ENCODE measurements at places on chromosomes 2 and 18. TPM values are rescaled to one million over a fixed set of nuclear protein-coding genes. Genes with fewer than 3 reads are reported as not detected.

Gene ZAP70
- not detected for total RNA-seq

Gene MC4R
- not detected for total RNA-seq

Gene LYG2
- total RNA-seq, result not detected

Gene ABCG5
- not detected for total RNA-seq

Gene SKOR2
- not detected for total RNA-seq

Gene PRKCE
- 2.6 TPM for total RNA-seq

Gene NEU2
- not detected for total RNA-seq

Gene BOK
- 36.9 TPM for total RNA-seq

DNA sequence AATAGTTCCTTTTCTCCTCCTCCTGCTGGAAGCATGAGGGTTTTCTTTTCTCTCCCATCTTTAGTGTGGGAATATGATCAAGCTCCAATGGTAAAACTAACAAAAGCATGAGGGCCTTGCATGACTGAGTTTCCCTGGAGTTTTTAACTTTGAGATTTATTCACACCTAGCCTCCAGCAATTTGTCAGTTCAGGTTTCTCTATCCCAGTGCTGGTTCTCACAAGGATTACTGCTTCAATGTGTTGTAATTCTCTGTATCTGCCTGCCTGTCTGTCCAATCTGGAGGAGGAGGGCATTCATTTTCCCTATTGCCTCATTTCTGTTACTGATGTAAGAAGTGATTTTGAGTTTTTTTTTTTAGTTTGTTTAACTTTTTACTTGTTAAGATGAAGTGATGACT is 57.6 kb upstream of the RPRM start:
- no peak for DNase-seq

DNA sequence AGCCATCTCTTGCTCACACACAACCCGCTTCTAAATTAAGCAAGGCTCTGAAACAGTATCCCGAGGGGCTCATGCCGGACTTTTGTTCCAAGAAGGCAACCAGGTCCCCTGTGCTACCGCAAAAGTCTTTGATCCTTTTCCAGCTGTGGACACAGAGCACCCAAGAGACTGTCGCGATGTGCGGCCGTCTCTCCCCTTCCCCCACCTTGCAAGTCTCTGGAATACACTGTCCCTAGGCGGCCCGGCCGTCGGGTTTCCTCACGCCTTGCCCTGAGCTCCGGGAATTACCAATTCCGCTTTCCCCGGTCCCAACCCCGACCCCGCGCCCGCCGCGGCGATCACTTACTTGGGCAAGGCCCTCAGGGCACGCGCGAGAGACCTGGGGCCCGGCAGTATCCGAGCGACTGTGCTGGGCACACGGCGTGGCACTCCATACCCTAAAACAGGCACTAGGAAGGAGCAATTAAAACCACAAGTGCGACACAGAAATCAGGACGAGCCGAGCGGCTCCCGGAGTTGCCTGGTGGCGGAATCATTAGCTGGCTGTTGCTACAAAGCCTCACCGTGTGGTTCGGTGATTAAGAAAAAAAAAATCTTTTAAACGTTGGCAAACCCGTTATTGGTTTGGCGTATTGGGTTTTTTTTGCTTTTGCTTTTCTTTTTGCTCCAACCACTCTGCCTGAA is 2.2 kb upstream of the DLX1 start:
- DNase-seq, result peak; percentile 24

DNA sequence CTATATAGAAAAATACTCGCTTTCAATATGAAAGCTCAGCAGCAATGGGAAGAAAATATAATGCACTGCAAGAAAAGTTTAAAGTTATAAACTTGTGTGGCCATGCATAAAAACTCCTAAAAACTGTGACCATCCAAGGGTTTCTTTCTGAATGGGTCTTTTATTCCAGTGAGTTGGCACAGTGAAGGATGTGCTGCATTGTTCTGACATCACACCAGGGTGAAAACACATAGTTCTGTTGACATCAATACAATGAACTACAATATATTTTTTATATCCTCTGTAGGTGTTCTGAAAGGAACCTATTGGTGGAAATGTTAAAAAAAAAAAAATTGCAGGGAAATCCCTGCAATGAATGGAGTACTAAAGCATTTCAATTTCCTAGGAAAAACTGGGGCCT is 80.2 kb downstream of the CDH20 start:
- DNase-seq, result no peak

GRCh38 chr18:22020867-22021370 is 148.5 kb upstream of the GATA6 start:
- no peak for DNase-seq

DNA sequence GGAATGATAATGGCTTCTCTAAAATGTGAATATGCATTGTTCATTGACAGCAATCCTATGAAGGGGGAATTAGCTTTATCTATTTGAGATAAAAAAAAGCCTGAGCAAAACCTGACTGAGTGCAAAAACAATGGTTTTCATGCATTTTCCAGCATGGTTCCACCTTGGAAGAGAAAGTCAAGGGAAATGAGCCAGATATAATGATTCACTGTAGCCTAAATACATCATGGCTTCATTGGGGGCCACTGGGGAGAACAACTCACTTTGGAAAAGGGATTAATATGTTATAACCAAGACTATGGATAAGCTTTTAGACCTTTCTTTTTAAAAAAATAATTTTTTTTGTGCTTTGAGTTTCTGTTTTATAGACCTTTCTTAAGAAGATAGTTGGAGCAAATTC is 679.7 kb downstream of the NYAP2 start:
- no peak for DNase-seq

GRCh38 chr2:96637385-96638143 is 548 bp downstream of the KANSL3 start:
- no peak for DNase-seq

DNA sequence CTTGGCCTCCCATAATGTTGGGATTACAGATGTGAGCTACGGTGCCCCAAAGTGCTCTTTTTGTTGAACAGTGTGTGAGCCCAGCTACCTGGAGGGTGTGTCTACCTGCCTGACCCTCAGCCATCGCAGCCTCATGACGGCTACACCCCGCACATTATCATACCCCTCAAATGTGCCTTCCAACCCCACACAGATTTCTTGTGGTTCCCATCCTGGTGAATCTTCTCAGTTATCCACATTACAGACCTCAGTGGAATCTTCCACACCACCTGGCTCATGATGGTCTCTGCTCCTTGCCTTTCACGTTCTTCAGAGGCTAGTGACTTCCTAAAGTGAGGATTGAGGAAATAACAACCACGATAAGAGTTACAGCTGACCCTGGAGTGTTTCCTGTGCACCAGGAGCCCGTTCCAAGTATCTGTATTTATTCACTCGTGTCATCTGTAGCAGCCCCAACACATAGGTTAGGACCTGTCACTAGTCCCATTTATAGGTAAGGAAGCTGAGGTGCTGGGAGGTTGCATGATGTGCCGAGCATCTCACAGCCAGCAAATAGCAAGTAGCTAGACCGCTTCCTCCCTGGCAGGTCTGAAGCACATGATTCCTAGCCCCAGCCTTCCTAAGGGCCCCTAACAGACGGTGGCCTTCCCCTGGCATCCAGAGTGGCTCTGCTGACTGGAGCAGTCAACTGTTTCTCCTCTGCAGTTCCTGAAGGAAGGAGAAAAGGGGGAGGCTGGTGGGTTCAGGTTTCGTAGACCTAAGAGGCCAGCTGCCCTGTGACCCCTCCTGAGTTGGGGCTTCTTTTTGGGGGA is 47.3 kb downstream of the TCF7L1 start:
- DNase-seq, result no peak

- DNase-seq, result peak; percentile 7
Measured at GRCh38 chr2:171923206-171923605, 945 bp downstream of the HAT1 start.

GRCh38 chr2:199261936-199262335 is 195.8 kb downstream of the SATB2 start:
- no peak for DNase-seq

DNA sequence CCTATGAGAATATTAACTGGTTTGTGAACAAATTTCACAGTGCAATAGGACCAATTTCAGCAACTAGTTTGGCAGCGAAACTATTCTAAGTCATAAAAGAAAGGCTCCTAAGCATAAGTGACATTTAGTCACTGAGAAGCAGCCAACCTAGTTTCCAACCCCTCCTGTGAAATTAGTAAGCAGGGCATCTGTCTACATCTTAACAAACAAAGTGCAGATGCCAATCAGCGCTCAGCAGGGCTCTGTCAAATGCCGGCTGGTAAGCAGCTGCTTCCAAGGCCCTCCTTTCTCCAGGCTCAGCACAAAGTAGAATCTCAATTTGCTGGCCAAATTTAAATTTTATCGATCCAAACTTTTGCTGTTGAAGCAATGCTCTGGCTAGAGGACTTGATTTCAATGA is 124.7 kb downstream of the ICOS start:
- no peak for DNase-seq

DNA sequence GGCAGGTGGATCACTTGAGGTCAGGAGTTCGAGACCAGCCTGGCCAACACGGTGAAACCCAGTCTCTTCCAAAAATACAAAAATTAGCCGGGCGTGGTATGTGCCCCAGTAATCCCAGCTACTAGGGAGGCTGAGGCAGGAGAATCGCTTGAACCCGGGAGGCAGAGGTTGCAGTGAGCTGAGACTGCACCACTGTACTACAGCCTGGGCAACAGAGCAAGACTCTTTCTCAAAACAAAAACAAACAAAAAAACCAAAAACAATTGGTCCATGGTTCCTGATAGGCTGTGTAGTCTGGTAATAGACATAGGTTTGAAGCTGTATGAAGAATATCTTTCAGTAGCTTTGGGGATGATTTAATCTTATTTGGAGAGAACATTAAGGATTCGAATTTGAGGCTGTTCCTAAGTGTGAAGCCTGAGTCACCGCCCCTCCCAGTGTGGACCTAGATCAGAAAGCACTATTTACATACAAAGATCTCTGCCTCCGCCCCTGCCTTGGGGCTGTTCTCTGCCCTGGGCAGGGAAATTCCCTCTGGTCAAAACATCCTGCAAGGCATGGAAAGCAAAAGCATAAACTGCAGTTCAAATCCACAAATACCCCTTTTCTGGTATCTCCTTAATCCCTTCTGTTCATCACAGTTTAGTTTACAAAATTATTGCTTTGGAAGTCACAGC is 52.8 kb upstream of the PMAIP1 start:
- DNase-seq, result peak; percentile 52

DNA sequence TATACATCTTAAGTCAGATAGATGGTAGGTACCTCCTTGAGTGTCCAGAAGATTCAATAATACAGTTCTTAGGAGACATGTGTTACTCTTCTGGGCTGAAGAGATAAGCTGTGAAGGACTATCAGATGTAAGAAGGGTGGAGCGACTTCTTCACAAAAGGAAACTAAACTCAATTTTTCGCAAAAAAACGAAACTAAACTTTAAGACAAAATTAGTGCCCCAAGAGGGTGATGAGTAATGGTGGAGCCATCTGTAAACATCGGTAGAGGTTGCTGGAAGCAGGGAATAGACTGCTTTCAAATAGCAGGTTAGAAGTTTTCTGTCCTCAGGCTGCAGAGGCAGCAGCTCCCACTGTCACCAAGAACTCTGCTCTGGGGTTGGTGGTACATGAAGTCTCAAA is 111.6 kb upstream of the TACR1 start:
- no peak for DNase-seq

- DNase-seq, result no peak
Measured at GRCh38 chr18:24104486-24104885, 34.4 kb upstream of the CABYR start.

Measured in foreskin keratinocyte (primary cell).